ENCODE measurements at places on chromosomes 3 and 15.

- DNase-seq, result peak; percentile 22
These were observed 644 bp downstream of the ZNF609 start for GRCh38 chr15:64460724-64461720.

DNA sequence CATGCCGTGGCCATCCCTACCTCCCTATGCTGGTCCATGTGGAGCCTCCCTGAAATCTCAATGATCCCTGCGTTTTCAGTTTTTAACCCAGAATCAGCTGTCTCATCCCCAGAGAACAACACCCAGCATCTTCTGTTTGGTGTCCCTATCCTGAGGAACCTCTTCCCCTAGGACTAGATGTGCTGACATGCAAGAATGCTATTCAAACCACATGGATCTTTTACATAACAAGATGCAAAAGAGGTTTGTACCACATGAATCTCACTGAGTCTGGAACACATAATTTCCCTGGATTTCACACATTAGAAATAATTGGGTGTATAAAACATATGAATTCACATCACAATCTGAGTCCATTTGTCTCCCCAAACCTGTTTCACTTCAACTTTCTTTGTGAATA is 174.6 kb upstream of the NECTIN3 start:
- DNase-seq, result no peak

DNA sequence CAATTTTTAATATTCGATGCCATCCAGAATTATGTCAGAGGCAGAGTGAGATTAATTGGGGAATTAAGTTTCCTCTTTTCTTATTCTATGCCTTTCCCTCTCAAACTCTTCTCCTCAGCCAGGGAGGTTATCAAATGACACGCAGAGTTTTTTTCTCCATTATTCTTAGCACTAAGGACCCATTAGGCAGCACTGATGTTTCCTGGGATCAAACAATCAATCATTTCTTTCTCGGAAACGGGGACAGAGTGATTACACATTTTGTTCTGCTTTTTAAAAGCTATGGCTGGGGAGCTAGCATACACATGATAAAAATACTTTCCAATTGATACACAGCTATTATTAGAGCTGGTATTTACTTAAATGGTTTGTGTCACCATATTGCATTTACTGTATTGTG is 35.3 kb upstream of the PSMD6 start:
- no peak for DNase-seq

GRCh38 chr15:65790694-65791334 is 1.3 kb downstream of the DENND4A start:
- no peak for DNase-seq

- DNase-seq, result no peak
These were observed 34.5 kb downstream of the NPTN start for GRCh38 chr15:73598530-73599160.

DNA sequence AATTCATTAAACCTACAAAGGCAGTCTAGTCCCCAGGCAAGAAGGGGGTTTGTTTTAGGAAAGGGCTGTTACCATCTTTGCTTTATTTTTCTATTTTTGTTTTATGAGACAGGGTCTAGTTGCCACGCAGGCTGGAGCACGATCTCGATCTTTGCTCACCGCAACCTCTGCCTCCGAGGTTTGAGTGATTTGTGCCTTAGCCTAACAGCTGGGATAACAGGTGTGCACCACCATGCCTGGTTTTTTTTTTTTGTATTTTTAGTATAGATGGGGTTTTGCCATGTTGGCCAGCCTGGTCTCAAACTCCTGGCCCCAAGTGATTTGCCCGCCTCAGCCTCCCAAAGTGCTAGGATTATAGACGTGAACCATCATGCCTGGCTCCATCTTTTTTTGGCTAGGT is 4.9 kb downstream of the HIGD1A start:
- DNase-seq, result no peak

- no peak for DNase-seq
These were observed 57.8 kb upstream of the ACTC1 start for GRCh38 chr15:34853001-34853758.

DNA sequence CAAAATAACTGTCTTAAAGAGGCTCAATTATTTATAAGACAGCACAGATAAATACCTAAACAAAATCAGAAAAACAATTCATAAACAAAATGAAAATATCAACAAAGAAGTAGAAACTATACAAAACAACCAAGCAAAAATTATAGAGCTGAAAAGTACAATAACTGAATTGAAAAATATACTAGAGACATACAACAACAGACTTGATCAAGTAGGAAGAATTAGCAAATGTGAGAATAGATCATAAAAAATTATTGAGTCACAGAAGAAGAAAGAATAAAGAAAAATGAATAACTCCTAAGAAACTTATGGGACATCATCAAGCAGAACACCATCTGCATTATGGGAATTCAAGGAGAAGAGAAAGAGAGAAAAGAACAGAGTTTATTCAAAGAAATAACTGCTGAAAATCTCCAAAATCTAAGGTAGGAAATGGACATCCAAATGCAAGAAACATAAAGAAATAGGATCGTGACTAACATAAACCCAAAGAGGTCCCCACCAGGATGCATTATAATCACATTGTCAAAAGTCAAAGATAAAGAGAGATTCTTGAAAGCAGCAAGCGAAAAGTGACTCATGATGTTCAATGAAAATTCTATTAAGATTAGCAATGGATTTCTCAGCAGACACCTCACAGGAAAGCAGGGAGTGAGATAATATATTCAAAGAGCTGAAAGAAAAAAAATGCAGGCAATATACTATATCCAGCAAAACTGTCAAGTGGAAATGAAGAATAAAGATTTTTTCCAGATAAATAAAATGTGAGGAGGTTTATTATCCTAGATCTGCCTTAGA is 85.9 kb downstream of the DCLK3 start:
- no peak for DNase-seq

DNA sequence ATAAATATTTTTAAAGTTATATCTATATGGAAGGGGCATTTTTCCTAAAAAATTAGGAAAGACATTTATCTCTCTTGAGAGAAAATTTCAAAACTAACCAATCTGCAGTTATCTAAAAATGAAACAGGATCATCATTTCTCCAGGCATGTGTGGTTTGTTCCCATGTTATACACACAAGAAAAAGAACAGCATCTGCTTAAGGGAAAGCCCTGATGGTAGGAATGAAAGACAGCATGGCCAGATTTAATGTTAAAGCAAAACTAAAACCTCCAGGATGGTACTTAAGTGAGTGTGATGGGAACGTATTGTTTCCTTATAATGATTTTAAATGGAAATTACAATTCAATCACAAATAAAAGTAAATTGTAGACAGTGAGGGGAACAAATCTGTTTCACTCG is 46.2 kb upstream of the GYG1 start:
- DNase-seq, result no peak

GRCh38 chr3:10534066-10534465 is 28.7 kb upstream of the ATP2B2 start:
- no peak for DNase-seq

DNA sequence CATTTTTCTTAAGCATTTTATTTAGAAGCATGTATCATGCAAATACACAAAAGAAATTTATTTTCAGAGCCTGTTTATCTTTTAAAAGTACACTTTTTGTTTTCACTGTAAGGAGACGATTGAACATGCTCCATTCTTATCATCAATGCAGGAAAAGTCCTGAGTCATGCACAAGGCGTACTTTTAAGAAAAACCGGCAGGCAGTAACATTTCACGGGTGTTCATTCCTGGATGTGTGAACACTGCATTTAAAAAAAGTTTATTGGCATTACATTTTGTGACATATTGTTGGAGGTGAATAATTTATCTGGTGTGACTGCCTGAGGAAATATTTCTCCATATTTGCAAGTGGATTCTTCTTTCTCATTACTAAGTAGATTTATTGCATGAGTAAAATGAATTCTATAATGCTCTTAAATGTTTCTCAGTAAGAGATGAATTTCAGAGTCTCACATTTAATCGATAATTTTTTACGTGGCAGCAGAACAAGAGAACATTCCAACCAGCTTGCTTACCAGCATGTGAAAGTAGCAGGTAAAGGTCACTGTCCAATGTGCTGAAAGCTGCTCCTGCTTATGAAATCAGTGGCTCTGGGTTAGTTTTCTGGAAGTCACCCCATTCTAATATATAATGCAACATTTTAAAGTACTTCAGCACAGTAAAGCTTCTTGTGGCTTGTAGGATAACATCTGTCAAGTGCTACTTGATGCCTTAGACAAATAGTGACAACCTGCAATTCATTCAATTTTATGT is 87.0 kb downstream of the SV2B start:
- DNase-seq, result no peak

- no peak for DNase-seq
These were observed 77.7 kb upstream of the RAD18 start for GRCh38 chr3:9040996-9041395.

DNA sequence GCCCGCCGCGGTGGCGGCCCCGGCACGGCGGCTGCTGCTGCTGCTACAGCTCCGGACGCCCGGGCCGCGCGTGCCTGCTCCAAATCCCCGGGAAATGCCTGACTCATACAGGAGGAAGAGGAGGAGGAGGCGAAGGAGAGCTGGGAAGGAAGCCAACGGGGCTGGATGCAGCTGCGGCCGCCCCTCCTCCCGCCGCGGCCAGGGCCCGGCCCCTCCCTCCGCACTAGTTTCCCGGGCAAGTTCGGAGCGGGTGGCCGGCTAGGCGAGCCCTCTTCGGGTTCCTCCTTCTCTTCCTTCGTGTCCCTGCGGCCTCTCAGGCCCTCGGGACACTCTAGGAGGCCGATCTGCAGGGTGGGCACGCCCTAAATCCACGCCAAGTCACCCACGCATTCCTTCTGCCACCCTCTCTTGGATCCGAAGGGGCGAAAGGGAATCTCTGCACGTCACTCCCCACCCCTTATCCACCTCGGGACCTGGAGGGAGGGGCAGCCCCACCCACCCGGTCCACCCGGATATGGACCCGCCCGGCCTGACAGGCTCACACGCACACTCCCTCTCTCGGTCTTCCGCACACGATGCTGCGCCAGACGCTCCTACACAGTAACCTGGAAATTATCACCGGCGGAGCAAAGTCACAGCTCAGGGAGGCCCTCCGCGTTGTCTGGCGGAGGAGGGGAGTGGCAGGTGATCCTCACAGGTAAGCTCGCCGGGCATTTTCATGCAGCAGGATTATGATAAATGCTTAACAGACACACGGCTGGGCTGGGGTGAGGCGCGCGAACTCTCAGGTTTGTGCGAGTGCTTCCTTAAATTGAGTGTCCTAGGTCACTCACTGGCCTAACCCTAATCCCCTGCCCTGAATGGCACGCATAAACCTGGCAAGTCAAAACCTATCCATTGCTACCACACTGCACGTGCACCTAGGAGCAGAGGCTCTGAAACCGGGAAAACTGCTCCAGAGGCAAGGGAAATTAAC is at the start of the genes OSBPL10 and ZNF860:
TSS of gene OSBPL10 (minus strand) at position 57 of the 976 bp plus-strand sequence. CDS start 83 bp downstream, outside the sequence.
TSS of gene ZNF860 (plus strand) at position 545 of the 976 bp plus-strand sequence. CDS start 7,330 bp downstream, outside the sequence.
- DNase-seq, result no peak

GRCh38 chr3:186361246-186361761 is 730 bp downstream of the DGKG start:
- DNase-seq, result no peak

GRCh38 chr3:36893137-36893557 is 51.7 kb downstream of the TRANK1 start:
- DNase-seq, result peak; percentile 75

DNA sequence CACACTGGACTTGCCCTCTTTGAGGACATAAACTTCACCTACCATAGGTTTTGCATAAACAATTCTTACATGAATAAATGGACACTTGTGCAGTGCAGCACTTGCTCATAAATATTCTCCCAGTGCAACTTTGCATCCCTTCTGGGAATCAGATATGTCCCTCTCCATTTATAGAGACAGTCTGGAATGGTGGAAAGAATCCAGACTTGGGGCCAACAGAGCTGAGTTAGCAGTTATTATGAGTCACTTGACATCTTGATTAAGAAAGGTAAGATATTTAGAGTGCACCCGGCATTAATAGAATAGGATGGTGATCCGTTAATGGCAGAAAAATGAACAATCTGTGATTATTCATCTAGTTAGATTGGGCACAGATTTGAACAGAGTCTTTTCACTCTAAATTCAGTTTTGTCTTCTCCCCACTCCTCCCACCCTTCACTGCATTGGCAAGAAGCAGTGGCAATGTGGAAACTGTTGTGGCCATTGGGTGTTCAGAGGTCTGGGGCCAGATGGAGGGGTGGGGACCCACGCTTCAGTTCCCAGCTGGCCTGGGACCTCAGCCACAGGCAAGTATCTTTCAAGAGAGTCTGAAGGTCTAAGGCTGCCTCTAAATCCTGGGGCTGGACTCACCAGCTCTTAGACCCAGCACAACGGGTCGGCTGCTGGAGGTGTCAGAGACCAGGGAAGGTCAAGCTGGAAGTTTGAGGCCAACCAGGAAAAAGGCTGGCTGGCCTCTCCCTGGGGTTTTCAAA is 58.9 kb upstream of the KY start:
- DNase-seq, result no peak

DNA sequence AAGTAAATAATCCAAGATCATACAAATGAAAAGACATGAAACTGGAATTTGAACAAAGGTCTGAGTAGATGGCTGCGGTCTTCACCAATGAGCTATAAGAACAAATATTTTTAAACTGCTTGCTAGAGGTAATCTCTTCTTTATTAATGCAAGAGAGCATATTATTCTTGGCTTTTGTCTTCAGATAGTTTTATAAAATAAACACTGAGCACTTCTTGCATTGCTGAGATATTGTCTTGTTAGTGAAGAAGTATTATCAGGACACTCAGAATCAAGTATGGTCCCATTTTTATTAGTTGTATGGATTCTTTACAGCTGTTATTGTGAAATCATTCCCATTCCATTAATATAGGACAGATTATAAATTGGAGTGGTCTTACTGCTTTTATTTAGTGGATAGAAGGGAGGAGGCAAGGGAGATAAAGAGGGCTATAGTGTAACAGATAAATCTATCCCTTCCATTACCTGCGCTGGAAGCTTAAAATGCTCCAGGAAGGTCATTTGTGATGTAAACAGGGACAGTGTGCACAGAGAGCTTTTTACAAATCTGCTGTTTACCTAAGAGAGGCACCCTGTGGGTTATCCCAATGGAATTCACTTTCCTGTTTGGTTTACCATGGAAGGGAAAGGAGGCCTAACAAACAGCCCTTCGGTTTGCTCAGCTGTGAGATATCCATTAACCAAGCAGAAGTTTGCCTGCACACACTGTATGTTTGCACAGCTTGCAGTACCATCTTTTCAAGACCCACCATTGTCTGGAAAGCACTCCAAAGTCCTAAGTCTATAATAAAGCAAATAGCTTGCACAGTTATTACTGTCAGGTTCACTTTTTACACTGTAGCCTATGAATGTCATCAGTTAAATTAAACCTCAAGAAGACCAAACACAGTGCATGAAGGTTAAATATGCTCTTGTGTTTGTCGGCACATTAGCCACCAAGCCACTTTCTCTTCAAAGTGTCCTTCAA is 347.7 kb upstream of the TGFBR2 start:
- DNase-seq, result no peak

- DNase-seq, result no peak
These were observed 1.5 kb downstream of the TCAIM start for GRCh38 chr3:44340058-44340395.
